Body of pancreas (tissue), 4 donors: ENCODE measurements at places on chromosomes 3 and 15.

DNA sequence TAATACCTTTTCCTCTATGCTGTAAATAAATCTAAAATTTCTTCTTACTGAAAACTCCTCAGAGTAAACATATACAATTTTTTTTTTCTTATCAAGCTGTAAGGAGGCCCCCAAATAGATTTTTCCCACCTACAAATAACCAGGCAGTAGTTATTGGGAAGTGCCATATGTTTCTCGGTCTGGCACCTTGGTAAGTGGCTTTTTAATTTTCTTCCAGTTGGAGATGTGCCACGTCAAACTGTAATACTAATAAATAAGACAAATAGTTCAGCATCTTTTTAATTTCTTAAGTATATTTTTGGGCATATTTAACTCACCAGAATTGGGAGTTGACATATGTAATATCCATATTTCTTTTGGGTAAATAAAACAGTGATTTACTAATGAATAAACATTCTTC is 346.3 kb downstream of the DIPK2A start:
- no peaks in the 10 kb centered on the region for H3K27me3 ChIP-seq
- no peak overlapping the region for H3K27ac ChIP-seq
- H3K36me3 ChIP-seq: no peaks in the 10 kb centered on the region
- DNase-seq: no peak
- no peak overlapping the region for H3K4me3 ChIP-seq

DNA sequence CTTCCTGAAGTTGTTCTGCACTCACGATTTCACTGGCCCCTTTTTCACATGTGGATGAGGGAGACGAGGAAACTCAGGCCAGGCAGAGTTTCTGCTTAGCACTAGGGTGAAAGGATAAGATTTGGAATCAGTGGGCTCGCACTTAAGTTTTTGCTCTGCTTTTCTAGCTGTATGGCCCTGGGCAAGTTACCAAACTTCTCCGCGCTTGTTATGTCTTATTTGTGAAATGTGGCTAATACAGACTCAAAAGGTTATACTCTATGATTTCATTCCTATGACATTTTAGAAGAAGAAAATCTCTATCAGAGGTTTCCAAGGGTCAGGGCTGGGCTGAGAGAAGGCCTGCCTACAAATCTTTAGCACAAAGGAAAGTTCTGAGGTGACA is 191.9 kb upstream of the LRIG1 start:
- no peaks in the 10 kb centered on the region for H3K36me3 ChIP-seq
- no peak overlapping the region for H3K27ac ChIP-seq
- peaks cover 7% of the 10 kb centered on the region for H3K4me1 ChIP-seq
- no peaks in the 10 kb centered on the region for H3K27me3 ChIP-seq
- no peak overlapping the region for H3K4me3 ChIP-seq

DNA sequence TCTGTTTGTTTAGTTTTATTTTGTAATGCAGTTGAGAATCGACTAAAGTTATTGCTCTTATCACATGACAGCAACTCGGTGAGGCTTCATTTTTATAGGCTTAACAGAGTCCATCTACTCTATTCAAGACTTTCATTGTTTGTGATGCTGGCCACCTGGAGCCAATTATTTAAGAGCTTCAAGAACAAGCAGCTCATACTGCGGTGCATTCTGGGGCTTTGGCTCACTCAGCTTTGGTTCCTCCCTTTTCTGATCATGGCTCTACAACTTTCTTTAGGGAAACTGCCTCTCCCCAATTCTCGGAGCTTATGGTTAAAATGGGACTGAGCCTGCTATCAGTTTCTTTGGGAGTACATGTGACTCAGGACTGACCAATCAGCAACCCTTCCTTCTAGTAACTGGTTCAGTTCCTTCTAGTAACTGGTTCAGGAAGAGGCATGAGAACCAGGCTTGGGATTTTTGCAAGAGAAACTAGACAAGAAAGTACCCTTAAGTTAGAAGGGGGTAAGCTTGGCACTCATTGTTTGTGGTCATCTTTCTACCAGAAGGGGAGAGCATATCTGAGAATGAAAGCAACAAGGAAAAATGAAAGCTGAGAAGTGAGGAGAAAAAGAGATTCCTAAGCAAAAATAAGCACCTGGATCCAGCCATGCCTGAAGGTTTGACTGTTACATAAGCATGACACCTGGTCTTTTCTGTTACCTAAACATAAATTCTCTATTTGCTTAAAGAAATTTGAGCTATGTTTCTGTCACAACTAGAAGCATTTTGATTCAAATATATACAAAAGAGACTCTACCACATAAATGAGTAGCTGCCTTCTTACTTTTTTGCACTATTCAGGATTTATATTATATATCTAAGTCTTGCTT is 24.1 kb upstream of the ARHGEF3 start:
- no peak overlapping the region for H3K4me3 ChIP-seq
- H3K4me1 ChIP-seq: peaks cover 13% of the 10 kb centered on the region
- H3K27me3 ChIP-seq: no peaks in the 10 kb centered on the region
- H3K36me3 ChIP-seq: no peaks in the 10 kb centered on the region
- no peak for DNase-seq
- no peak overlapping the region for H3K27ac ChIP-seq

- H3K27me3 ChIP-seq: no peaks in the 10 kb centered on the region
- no peaks in the 10 kb centered on the region for H3K4me1 ChIP-seq
- H3K36me3 ChIP-seq: no peaks in the 10 kb centered on the region
- no peak for DNase-seq
Measured at GRCh38 chr3:80559701-80560100, 791.9 kb upstream of the ROBO1 start.

DNA sequence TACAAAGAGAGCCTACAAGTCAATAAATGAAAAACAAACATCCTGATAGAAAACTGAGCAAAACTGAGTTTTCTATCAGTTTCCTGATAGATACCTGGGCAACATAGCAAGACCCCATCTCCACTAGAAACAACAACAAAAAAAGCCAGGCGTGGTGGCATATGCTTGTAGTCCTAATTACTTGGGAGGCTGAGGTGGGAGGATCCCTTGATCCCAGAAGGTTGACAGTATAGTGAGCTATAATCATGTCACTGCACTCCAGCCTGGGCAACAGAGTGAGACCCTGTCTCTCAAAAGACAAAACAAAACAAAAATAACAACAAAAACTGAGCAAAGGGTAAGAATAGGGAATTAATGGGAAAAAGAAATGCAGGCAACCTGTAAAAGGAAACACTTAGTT is 23.9 kb upstream of the UBE2E1 start:
- no peaks in the 10 kb centered on the region for H3K36me3 ChIP-seq
- H3K4me1 ChIP-seq: no peaks in the 10 kb centered on the region
- H3K27me3 ChIP-seq: no peaks in the 10 kb centered on the region

GRCh38 chr3:39208463-39209055 is 16.2 kb upstream of the XIRP1 start:
- no peaks in the 10 kb centered on the region for H3K36me3 ChIP-seq
- no peaks in the 10 kb centered on the region for H3K27me3 ChIP-seq
- no peak overlapping the region for H3K27ac ChIP-seq
- H3K4me1 ChIP-seq: no peaks in the 10 kb centered on the region

- DNase-seq: peak; percentile 23
- no peaks in the 10 kb centered on the region for H3K36me3 ChIP-seq
- H3K27me3 ChIP-seq: no peaks in the 10 kb centered on the region
- H3K4me1 ChIP-seq: no peaks in the 10 kb centered on the region
Measured at GRCh38 chr3:190533511-190534281, 19.8 kb downstream of the IL1RAP start.

DNA sequence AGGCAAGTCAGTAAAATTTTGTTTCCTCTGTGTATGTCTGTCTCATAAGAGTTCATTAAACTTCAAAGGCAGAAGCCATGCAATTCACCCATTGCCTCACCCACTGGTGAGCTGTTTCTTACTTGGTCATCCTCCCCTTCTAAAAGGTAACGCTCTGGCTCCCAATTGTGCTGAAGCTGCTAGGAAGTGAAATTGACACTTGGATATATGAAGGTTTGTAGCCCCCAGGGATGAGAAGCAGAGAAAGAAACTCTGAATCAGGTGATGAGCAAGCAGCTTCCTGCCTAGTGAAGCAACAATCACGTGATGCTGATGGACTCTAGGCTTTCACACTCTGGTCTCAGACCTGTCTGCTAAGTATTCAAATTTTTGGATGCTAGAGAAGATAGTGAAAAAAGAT is 70.7 kb downstream of the CD200R1L start:
- H3K27me3 ChIP-seq: no peaks in the 10 kb centered on the region
- no peak overlapping the region for H3K27ac ChIP-seq
- no peak overlapping the region for H3K4me3 ChIP-seq
- H3K4me1 ChIP-seq: no peaks in the 10 kb centered on the region
- H3K36me3 ChIP-seq: no peaks in the 10 kb centered on the region
- DNase-seq: no peak

DNA sequence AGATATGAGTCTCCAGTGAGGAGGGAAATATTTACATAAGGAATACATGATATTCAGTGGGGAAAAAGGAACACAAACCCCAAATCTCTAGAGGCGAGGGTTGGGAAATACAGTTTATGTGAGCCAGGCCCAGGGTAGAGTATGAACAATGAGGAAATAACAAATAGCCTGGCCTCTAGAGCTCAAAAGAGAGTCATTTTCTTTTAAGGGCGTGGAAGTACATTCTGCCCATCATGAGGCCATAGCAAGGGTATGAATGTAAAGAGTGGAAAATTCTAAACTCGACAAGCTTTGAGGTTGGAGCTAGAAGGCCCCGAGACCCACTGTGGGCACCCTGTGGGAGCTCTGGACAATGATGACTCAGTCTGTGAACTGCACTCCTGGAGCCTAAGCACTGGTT is 27.8 kb upstream of the IGF2BP2 start:
- H3K4me3 ChIP-seq: no peak overlapping the region
- no peak overlapping the region for H3K27ac ChIP-seq
- H3K4me1 ChIP-seq: no peaks in the 10 kb centered on the region
- no peak for DNase-seq

DNA sequence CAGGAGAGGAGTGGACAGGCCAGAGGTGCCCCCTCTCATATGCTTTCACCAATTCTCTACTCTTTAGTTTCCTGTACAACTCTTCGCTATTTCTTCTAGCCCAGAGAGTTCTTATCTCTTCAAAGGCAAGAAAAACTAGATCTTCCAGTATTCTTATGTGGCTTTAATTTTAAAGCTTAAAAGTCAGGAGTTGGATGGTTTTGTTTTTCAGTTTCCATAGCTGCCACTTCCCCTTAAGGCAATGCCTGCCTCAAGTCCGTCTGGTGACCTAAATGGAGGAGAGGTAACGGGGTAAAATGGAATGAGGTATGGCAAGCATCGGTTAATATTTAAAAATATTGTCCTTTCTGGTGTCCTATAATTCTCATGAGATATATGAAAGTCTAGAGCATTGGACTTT is 11.4 kb upstream of the VGLL3 start:
- no peak overlapping the region for H3K27ac ChIP-seq
- H3K4me3 ChIP-seq: no peak overlapping the region
- H3K27me3 ChIP-seq: no peaks in the 10 kb centered on the region
- no peaks in the 10 kb centered on the region for H3K36me3 ChIP-seq
- no peak for DNase-seq

DNA sequence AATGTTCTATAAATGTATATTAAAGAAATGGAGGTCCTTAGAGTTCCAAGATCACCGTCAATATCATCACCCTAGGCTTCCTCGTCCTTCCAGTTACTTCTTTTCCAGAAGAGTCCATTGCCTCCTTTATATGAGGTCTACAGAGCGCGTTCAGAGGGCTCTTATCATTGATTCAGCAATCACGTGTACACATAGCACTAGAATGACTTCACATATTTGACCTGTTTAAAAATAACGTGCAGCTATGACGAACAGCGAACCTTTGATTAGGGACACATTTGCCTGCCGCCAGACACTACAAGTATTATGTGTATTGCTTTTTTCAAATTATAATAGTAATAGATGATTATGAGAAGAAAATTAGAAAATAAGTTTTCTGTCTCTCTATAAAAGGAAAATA is 26.0 kb downstream of the IGF1R start:
- DNase-seq: peak; percentile 75
- no peaks in the 10 kb centered on the region for H3K36me3 ChIP-seq
- H3K4me1 ChIP-seq: peaks cover 59% of the 10 kb centered on the region
- H3K27me3 ChIP-seq: no peaks in the 10 kb centered on the region
- peak overlapping the region; percentile 77 for H3K27ac ChIP-seq

- no peak overlapping the region for H3K27ac ChIP-seq
- H3K4me3 ChIP-seq: no peak overlapping the region
- DNase-seq: no peak
- H3K36me3 ChIP-seq: no peaks in the 10 kb centered on the region
Measured at GRCh38 chr15:87863152-87863551, 393.4 kb downstream of the NTRK3 start.

GRCh38 chr15:45486317-45486716 is 36.2 kb downstream of the SLC30A4 start:
- no peaks in the 10 kb centered on the region for H3K27me3 ChIP-seq
- no peak for DNase-seq
- no peaks in the 10 kb centered on the region for H3K4me1 ChIP-seq

GRCh38 chr3:183506674-183507320 is 48.7 kb downstream of the KLHL6 start:
- no peak overlapping the region for H3K4me3 ChIP-seq
- no peak for DNase-seq
- H3K27ac ChIP-seq: no peak overlapping the region

GRCh38 chr3:179701176-179701827 is 48.5 kb downstream of the USP13 start:
- DNase-seq: no peak
- H3K4me1 ChIP-seq: no peaks in the 10 kb centered on the region
- H3K4me3 ChIP-seq: no peak overlapping the region
- no peaks in the 10 kb centered on the region for H3K36me3 ChIP-seq
- no peaks in the 10 kb centered on the region for H3K27me3 ChIP-seq

- no peak for DNase-seq
- H3K4me3 ChIP-seq: no peak overlapping the region
- no peaks in the 10 kb centered on the region for H3K27me3 ChIP-seq
- H3K27ac ChIP-seq: no peak overlapping the region
Measured at GRCh38 chr3:54641226-54642014, 286.4 kb downstream of the LRTM1 start.

GRCh38 chr3:59850417-59850816 is 800.6 kb upstream of the CFAP20DC start:
- no peaks in the 10 kb centered on the region for H3K27me3 ChIP-seq
- H3K27ac ChIP-seq: no peak overlapping the region
- no peaks in the 10 kb centered on the region for H3K36me3 ChIP-seq
- DNase-seq: no peak
- H3K4me1 ChIP-seq: no peaks in the 10 kb centered on the region

DNA sequence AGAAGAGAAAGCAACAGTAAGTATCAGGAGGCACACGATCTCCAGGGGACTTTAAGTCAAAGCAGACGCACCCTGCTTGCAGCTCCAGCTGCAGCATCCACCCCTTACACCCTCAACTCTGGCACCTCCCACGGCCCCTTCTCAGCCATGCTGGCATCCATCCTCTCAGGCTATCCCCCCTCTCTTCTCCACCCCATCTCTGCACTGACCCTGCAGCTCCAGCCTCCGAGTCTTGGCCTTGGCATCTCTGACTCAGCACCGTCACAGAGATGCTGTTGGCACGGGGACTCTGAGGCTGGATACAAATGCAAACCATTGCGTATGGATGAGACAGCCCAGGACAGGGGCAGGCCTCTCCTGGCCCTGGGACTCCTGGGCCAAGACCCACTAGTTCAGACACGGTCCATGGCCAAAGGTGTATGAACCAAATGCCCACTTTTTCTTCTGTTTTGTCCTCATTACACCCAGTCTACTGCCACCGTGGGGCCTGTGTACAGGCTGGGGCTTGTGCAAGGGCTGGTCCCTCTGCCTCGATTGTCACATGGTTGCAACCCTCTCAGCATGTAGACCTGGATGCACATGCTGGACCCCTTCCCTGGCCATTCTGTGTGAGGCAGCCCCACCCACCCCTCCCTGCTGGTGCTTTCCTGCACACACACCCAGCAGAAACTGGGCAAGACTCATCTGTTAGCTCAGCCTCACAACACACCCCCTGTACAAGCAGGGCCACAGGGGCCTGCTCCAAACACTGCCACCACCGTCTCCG is 18.7 kb upstream of the ZXDC start:
- H3K36me3 ChIP-seq: no peaks in the 10 kb centered on the region
- H3K27me3 ChIP-seq: no peaks in the 10 kb centered on the region
- DNase-seq: no peak
- no peaks in the 10 kb centered on the region for H3K4me1 ChIP-seq
- H3K4me3 ChIP-seq: no peak overlapping the region
